ENCODE measurements at places on chromosomes 16 and 17.

DNA sequence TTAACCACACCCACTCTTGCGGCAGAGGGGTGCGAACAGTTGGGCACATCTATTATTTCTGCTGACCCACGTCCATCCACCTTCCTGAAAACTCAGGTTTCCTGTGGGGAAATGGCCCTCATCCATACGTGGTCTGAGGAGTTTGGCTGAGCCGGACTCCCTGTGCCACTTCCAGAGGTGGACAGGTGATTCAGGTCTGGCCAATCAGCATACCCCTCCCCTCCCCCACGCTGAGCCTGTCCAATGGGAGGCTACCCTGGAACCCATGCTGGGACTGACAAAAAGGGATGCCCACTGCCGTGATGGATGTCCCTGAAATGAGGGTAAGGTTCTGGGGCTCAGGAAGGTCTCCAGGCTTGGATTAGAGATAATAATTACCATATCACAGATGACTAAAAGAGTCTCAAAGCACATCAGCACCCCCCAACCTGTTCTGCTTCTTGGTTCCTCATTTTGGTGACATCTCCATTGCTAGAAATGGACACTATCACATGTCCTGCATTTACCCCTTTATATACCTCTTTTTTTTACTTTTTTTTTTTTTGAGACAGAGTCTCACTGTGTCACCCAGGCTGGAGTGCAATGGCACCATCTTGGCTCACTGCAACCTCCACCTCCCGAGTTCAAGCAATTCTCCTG, 5.3 kb upstream of the MAPK7 start:
- no peak for DNase-seq

DNA sequence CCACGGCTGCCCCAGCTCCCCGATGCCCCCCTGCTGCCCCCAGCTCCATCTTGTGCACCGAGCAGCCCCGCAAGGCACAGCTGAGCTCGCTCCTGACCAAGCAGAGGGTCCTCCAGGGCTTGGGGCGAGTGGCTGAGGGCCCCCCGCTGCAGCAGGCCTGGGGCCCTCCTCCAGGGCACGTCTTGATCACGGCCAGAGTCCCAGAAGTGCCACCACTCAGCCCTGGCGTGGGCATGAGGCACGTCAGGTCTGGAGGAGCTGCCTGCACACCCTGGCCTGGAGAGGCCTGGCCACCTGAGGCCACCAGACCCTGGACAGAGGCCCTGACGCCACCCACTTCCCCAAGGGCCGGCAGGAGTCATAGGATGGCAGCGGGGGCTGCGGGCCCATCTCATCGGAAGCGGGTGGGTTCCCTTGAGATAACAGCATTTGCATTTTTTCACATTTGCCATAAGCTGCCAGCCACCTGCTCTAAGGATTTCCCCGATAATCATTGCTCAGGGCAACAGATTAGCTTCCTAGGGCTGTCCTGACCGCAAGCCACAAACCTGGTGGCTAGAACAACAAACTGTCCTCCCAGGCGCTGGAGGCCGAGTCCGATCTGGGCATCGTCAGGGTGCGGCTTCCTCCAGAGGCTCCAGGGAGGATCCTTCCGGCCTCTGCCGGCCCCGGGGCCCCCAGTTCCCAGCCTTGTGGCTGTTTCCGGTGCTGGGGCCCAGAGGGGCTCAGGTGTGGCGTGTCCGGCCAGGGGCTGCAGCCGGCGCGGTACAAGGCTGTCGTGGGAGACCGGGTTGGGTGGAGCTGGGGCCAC, 23.9 kb upstream of the C1QTNF8 start:
- DNase-seq, result no peak

GRCh38 chr16:87240211-87241136, 76.7 kb downstream of the C16orf95 start:
- no peak for DNase-seq

DNA sequence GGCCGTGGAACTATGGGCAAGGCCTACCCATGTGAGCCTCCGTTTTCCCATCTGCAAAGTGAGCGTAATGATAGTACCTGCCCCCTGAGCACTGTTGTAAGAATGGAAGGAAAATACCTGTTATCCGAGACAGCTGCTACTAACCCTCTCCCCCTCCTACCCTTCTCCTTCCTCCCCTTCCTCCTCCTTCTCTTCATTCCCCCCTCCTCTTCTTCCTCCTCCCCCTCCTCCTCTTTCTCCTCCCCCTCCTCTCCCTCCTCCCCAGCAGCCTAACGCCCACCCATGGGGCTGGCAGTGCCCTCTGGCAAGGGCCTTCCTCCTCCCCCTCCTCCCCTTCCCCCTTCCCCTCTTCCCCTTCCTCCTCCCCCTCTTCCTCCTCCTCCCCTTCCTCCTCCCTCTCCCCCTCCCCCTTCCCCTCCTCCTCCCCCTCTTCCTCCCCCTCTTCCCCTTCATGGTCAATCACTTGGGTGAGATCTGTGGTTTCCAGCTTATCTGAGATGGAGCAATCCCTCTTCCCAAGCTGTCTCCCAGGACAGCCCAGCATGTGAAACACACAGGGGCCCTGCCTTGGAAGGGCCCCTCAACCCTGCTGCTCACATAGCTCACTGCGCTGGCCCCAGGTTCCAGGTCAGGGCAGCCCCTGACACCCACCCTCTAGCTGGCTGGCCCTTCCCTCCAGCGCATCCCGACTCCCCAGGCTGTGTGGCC, 6.4 kb downstream of the ZFPM1 start:
- no peak for DNase-seq

- DNase-seq, result no peak
These were observed 1032.2 kb downstream of the CDH11 start for GRCh38 chr16:64089697-64090096.

DNA sequence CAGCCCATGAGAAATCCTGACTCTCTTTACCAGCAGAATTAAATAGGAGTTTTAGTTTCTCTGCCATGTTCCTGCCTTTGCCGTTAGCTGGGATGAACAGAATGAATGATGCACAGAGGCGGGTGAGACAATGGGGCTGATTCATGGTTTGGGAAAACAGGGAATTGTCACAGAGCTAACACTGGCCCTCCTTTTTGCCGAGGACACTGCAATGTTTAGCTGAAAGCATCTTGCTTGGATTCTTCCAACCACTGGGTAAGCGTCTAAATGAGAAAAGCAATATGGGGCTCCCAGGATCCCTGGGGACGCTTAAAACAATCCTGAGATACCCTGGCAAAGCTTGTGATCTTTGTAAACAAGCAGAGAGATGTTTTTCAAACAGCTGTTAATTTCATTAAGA, 12.8 kb upstream of the PAFAH1B1 start:
- no peak for DNase-seq

DNA sequence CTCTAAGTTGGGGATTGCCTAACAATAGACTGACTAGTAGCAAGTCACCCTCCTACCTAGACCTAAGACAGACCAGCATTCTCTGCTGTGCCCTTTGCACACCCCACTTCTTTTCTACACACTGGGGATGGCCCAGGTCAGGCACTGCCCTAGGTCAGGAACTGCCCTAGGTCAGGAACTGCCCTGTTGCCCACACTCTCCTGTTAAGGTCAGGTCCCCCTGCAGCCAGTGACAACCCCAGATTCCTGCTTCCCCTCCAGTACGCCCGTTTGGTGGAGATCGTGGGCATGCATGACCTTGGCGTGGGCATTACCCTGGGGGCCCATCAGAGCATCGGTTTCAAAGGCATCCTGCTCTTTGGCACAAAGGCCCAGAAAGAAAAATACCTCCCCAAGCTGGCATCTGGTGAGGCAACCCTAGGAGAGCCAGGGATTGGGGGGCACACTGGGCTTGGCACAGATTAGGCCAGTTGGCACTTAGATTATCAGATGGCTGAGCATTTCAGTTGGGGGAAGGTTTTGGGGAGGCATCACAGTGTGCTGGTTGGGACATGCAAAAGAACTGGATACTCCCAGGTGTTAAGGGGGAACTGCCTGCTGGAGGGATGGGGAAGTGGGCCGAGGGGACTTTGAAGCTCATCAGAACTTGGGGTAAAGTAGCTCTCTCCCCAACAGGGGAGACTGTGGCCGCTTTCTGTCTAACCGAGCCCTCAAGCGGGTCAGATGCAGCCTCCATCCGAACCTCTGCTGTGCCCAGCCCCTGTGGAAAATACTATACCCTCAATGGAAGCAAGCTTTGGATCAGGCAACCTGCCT, 1.7 kb downstream of the ACADVL start:
- no peak for DNase-seq

DNA sequence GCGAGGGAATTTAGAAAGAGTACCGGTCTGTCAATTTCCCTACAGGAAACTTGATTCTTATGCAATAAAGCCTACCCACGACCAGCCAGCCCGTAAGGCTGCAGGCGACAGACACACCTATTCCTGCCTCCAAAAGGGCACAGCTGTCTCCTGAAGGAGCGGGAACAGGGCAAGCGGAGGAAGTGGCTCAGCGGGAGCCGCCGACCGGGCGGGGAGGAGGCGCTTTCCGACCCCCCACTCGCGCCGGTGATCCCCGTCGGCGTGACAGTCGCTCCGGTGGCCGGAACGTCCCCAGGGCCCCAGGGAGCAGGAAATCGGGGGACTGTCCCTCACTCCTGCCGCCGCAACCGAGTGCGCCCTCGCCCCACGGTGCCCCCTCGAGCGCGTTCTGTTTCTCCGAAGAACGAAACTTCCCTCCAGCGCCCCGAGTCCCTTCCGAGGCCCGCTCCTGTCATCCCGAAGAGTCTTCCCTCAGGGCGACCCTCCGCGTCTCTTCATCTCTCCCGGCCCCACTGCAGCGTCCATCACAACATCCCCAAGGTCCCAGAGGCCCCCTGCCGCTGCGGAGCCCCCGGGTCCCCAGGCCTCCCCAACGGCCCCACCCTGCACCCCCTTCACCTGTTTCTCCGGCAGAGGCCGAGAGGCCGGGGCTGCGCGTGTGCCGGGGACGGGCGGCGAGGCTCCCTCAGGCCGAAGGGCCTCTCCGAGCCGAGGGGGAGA, 421 bp downstream of the STAT3 start:
- DNase-seq, result peak; percentile 21

DNA sequence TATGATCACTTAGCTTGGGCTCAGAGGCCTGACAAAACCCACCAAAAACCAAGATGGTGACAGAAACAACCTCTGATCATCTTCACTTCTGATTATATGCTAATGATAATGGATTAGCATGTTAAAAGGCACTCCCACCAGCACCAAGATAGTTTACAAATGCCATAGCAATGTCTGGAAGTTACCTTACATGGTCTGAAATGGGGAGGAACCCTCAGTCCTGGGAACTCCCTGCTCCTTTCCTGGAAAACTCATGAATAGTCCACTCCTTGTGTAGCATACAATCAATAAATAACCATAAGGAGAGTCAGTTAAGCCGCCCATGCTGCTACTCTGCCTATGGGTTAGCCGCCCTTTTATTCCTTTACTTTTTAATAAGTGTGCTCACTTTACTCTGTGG, 120.0 kb upstream of the HS3ST4 start:
- no peak for DNase-seq

GRCh38 chr16:74837056-74837455, 62.4 kb upstream of the FA2H start:
- no peak for DNase-seq

GRCh38 chr17:38584350-38584925, 21.3 kb downstream of the SRCIN1 start:
- DNase-seq, result peak; percentile 59

DNA sequence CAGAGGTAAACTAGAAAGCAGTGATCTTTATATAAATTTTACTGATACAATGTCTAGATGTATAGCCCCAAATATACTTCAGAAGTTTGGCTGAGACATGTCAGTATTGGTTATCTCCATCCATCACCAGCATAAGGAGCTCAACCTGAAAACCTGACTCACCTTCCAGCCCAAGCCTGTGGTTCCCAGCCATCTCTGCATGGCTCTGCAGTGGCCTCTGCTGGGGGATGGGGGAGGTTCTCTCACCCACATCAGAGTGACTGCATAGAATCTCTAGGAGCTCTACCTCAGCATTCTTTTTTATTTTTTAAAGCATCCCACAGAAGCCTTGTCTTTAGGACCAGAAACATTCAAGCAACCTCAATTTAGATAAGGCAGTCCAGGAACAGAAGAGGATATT, 27.3 kb downstream of the USP7 start:
- peak; percentile 24 for DNase-seq

GRCh38 chr17:73401911-73402310, 90.1 kb upstream of the CDC42EP4 start:
- DNase-seq, result no peak

- DNase-seq, result no peak
These were observed 27.6 kb downstream of the STAT5B start for GRCh38 chr17:42248351-42249179.

DNA sequence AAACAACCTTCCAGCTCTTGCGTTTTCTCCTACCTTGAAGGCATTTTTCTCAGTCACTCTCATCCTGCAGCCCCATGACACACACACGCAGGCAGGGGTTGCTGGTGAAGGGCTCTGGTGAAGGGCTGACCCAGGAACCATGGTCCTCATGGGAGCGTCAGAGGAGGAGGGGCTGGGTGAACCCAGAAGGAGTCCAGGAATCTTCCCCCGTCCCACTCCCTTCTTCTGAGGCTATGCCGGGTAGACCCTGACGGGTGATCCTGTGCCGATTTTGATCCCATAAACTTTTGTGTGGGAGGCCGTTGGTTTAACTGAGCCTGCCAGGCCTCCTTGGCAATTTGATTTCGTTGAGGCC, 278.4 kb upstream of the FOXF1 start:
- no peak for DNase-seq

DNA sequence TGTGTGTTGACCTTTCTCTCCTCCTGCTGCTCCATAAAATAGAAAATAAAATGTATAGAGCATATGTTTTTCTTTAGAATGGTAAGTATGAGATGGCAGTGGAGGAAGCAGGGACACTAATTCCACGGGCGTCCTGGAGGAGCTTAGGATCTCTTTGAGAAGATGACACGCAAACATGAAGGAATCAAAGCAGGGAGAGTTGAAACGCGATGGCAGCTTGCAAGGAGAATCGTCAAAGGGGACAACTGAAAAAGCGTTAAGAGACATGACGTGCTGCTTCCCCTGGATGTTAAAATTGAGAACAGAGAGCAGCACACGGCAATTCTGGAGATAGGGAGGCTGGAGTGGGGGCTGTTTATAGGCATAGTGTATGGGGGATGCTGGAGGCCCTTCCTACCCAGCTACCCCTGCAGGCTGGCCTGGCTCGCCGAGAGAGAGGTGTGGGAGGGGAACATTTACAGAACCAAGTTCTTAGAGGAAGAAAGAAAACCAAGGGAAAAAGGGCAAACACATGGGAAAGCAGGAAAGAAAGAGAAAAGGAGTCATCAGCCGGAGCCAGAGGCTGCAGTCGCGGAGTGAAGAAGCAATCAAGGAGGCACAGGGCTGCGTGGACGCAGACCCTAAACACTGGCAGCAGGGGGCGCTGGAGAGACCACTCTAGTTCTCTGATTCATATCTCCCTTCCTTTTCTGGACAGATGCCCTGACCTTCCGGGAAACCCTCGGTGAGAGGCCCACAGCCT, 55.8 kb downstream of the MYH13 start:
- peak; percentile 33 for DNase-seq

- DNase-seq, result no peak
These were observed 5.7 kb downstream of the TK2 start for GRCh38 chr16:66544016-66544757.

DNA sequence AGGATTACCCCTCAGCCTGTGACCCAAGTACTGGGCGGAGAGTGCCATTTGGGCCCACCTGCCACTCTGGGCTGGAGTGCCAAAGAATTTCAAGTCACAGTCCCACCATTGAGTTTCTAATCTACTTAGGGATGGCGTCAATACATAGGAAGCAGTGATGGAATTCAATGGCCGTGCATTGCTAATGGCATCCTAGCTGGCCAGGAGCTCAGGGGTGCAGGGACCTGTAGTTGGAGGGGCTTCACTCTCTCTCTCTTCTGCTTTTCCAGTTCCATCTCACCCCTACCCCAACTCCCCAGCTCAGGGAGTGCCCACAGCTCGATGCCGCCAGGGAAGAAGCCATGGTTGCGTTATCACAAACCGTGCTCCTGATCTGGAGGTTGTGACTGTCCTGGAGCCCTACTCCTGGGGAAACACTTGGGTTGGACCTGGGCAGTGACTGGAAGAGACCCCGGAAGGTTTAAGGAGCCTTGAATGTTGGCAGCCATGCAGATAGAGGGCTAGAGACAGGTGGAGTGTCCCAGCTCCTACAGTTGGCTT, 2.4 kb downstream of the MMP15 start:
- no peak for DNase-seq

Measured in progenitor cell of endocrine pancreas (in vitro differentiated cells).